ENCODE measurements at places on chromosomes 11 and 22.
A peak's percentile ranks its signal among the peaks of the same experiment; 100 is the strongest.

DNA sequence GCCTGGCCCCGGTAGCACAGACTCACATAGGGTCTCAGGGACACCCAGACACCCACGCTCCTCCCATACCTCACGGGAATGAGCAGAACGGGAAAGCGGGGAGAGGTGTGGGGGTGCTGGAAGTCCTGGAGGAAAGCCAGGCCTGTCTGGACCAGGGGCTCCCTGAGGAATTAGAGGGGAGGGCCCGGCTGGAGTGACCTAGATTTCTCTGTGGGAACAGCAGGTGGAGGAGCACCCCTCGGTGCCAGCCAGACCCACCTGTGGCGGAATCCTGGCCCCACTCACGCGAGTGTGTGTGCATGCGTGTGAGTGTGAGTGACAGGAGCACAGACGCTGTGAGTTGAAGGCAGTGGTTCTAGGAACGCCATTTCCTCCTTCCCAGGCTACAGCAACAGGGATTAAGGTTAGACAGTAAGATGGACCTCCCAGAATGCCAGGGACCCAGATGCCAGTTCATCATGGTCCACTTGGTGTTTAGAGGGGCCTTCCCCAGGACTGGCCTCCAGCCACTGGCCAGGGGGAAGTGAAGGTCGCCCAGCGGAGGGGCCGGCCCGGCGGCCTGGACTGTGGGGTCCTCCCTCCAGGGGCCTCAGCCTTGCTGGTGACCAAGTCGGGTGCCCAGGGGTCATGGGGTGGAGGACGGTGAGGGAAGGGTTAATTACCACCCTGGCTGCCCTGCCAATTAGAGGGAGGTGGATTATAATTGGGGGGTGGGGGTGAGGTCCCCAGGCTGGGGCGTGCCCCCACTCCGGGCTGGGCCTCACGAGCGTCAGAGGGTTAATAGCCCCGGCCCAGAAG, 1.0 kb downstream of the PKP3 start:
- DNase-seq: no peak

GRCh38 chr11:128886406-128887124, 4.6 kb upstream of the KCNJ5 start:
- no peak for DNase-seq

DNA sequence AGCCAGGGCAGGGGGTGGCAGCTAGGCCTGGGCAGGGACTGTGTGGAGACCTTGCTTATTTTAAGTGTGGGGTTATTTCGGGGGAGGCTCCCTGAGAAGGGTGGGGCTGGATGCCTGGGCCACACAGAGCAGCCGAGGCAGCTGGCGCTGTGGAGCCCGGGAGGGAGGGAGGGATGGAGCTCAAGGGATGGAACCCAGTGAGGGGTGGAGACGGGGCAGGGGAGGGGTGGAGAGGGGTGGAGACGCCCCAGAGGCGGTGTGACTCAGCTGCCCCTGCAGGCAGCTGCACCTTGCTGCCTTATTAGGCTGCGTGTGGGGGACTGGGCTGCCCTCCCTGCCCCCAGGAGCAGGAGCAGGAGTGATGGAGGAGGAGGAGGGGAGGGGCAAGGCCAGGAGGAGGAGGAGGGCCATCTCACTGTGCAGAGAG, 9.8 kb upstream of the TSSC4 start:
- no peak for DNase-seq

DNA sequence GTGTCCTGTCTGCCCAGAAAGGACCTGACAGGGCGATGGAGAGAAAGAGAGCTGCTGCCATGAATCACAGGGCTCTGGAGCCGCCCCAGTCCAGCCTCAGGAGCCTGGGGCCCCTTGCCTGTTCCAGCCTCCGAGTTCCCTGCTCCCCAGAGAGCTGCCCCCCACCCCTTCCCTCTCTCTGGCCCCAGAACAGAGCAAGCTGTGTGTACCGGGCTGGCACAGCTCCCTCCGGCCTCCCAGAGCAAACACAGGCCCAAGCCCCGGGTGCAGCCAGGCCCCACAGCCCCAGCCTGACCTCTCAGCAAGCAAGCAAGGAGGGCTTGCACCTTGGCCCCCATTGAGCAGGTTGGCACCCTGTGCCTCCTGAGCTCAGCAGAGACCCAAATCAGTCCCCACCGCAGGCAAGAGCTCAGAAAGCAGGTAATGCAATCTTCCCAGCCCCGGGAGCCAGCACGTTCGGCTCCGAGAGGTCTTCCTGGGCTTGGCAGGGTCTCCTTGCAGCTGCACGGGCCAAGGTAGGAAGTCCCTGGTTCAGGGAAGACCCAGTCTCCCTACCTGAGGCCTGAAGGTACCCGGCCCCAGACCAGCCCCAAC, 1.4 kb downstream of the PACSIN3 start:
- no peak for DNase-seq

DNA sequence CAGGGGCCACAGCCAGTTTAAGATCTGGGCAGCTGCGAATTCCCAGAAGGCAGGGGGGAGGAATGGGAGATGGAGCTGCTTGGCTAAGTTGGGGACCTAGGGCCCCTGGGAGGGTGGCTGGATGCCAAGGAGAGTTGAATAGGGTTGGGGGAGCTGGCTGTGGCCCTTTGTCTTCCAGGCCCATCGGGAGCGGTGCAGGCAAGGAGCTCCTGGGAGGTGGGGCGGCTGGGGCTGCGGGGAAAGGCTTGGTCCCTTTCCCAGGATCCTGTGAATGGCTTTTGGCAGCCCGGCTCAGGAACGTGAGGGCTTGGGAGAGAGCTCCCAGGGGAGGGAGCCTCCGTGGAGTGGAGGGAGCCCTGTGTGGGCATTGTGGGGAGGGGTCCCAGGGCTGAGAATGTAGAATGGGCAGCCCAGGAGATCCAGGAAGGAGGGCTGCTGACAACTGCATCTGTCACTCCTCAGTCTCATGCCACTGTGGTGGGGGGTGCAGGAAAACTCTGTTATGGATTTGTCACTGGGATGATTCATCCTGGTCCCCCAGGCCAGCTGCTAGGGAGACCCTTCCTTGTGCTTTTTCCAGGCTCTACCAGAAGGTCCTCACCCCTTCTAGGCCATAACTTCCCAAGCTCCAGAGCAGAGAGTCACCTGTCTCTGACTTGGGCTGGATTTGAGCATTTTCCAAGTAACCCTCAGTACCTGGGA, 6.0 kb downstream of the FREY1 start:
- no peak for DNase-seq

DNA sequence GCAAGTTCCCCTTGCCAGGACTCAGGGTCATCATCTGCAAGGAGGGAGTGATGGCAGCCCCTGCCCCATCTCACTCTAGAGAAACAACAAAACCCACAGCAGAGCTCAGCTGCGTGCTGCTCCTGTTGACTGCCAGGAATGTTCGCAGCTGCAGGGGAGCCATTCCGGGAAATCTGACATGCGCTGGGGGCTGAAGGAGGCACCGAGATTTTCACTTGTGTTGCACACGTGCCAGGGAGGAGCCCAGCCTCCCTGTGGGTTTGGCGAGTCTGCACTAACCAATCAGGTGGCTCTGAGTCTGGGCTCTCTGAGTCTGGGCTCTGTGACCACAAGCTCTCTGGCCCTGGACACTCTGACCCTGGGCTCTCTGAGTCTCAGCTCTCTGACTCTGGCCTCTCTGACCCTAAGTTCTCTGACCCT, 10.5 kb downstream of the FGF3 start:
- DNase-seq: no peak

- no peak for DNase-seq
These were observed 109.5 kb upstream of the DDI1 start for GRCh38 chr11:103926990-103927389.

DNA sequence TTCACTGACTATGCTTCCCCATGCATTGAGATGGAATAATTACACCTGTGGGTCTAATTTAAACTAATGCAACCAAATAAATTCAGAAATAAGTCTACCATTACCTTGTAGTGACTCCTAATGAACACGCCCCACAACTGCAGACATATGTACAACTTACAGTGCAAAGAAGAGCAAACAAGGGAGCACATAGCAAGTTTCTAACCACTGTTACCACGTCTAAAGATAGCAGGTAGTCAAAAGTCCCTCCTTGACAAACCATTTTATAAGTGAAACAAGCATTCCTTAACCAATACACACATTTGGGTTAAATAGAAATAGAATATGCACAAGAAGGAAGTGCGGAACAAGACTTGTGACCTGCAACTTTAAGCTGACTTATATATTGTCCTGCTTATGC, 20.6 kb downstream of the PHF21A start:
- DNase-seq: no peak

- DNase-seq: no peak
These were observed 48.7 kb upstream of the OR9Q1 start for GRCh38 chr11:57974848-57975601.

GRCh38 chr11:70118642-70119041, 40.5 kb downstream of the ANO1 start:
- no peak for DNase-seq

GRCh38 chr11:124070915-124071622, 29.9 kb upstream of the OR10G7 start:
- DNase-seq: no peak

- no peak for DNase-seq
These were observed 116.5 kb downstream of the ME3 start for GRCh38 chr11:86555866-86556265.

DNA sequence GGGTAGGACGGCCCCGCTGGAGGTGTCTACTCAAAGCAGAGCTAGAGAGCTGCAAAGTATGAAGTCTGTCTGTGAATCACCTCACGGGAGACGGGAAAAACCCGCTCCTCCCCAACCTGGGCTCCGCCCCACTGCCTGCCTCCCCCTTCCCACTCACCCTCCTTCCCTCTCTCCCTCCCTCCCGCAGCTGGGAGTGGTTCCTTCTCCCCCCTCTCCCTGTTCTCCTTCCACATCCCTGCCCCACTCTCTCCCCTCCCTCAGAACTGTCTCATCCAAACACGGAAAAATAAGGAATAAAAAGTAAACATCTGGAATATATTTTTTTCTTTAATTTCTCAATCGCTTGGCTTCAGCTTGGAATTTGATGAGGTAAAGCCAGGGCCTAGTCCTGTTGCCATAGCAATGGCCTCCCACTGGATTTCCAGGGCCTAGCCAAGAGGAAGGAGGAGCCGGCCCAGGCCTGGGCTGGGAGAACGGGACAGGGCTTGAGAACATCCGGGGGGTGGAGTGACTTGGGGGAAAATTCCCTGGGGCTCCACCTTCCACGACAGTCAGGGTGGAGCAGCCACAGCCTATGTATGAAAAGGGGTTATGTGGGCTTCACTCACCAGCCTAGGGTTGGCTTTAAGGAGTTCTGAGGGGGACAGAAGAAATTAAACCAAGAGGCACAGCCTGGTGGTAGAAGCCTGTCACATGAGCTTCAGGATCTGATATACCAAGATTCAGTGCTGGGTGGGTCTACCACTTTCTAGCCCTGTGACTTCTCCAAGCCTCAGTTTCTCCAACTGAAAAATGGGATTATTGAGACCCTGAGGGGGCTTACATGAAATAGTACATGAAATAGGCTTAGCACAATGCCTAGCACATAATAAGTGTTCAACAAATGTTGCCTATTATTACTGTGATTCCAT, 2.2 kb downstream of the TNKS1BP1 start:
- DNase-seq: peak; percentile 78

GRCh38 chr11:110629594-110629993, 82.6 kb downstream of the ARHGAP20 start:
- no peak for DNase-seq

DNA sequence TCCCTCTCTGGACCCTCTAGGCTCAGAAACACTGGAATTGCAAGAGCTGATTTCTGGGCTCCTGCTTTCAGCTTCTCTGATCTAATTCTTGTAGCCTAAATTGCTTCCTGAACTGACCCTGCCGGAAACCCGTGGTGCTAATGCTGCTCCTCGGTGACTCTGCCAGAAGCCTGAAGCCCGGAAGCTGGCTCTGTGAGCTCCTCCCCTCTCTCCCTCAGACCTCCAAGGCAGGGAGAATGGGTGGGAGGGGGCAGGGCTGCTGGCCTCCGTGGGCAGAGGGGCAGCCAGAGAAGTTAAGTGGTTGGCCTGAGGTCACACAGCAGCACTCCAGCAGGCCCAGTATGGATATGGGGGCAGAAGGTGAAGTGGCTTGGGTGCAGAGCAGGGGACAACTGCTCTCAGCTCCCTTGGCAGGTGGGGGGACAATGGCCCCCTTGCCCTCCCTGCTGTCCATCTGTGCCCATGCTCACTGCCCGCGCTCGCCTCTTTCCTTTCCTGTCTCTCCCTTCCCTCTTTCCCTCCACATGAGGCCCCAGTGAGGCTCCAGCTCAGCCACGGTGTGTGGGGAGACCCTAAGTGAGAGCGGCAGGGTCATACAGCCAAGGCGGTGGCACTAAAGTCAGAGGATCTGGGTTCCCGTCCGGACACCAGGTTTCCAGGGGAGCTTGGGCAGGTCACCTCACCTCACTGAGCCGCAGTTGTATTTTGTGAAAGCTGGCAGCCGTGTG, 16.2 kb downstream of the CAPN5 start:
- no peak for DNase-seq

- DNase-seq: no peak
These were observed 60.6 kb upstream of the PRDM11 start for GRCh38 chr11:45085646-45086501.

DNA sequence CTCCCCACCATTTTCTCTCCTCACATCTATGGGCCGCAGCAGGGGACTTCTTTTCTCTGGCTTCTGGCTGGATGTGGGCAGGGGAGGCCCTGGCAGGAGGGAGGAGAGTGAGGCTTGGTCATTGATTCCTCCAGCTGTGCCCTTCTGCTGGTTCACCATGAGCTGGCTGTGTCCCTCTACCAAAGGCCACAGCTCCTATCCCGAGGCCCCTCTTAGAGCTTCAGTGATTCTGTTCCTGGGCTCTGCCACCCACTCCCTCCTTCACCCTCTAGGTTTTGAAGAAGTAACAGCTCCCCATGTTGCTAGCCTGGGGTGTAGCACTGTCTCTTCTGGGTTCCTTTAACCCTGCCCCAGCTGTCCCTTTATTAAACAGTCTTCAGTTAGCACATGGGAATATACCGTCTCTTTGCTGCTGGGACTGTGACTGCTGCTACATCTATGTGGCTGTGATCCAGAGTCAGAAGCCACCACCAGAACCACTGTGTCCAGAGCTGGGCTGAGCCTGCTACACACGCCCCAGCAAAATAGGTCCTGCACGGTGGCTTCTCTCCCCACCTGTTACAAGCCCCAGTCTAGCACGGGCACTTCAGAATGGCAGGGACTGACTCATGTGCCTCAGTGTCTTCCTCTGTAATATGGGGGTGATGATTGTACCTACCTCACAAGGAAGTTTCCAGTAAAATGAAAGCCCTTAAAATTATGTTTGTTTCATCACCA, 578 bp upstream of the PARVG start:
- DNase-seq: no peak

DNA sequence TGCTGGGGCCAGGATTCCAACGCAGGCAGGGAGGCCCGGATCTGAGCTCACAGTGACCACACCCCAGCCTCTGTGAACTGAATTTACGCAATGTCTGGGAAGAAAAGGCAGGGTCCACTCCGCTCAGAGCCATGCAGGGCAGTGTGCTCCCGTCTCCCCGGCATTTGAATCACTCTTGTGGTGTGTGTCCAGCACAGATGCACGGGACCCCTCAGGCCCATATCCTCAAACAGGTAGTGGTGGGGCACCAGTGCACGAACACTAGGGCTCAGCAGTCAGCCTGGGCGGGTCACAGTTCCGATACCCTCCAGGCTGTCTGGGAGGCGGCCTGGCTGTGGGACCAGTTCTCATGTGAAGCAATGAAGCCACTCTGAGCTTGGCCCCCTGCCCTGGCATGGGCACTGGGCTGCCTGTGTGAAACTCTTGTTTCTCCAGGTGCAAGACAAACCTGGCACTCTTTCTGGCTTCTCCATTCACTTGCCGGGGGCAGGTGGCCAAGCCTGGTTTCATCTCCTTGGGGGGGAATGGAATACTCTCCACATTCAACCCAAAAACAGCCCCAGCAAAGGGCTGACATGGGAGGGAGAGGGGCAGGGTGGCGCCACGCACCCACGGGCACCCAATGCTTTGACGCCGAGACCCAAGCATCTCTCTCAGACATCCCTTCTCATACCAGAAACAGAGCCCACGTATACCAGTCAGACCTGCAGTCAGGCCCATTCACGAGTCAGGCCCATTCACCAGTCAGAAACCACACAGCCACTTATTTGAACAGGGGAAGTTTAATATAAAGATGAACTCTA, 14.3 kb downstream of the DHCR7 start:
- DNase-seq: no peak
